ENCODE measurements at places on chromosomes 7 and 10.

GRCh38 chr10:57849691-57850357 lies 417.9 kb downstream of the IPMK start:
- DNase-seq: no peak

GRCh38 chr10:107718864-107719263 lies 554.4 kb upstream of the SORCS1 start:
- no peak for DNase-seq

DNA sequence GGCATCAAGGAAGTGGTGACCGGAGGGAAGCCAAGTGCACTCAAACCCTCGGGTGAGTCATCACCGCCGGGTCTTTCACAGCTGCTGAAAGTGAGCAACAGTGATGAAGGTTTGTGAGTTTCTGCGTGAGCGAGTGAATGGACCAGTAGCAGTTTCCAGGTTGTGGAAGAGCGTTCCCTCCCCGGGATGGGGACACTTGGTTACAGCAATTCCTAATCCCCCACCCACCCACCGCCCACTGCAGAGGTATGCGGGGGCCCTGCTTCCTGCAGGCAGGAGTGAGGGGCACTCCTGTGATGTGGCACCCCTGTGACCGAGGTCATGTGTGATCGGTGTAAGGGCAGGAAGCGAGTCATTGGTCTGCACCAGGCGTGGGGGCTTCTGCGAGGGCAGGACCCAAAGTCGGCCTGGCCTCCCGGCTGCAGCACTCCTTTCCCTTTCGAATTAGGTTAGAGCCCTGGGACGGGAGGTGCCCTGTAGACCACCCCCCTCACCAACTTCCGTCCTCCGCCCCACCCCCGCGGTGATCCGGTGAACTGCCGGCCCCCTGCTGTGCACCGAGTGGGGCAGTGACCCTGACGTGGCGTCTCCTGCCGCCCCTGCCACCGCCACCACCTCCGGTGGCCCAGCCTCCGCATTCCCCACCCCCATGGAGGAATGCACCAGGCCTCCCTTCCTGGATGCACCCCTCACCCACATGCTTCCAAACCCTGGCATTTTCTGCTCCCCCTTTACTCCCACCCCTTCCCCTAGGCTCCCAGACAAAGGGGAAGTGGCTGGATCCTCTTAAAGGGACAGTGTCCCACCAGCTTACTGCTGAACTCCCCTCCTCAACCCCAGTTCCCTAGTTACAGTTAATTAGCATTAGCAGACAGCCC lies 10.9 kb downstream of the LIMK1 start:
- DNase-seq: no peak

- no peak for DNase-seq
These were observed 331.1 kb downstream of the KIF20B start for GRCh38 chr10:90032519-90032918.

DNA sequence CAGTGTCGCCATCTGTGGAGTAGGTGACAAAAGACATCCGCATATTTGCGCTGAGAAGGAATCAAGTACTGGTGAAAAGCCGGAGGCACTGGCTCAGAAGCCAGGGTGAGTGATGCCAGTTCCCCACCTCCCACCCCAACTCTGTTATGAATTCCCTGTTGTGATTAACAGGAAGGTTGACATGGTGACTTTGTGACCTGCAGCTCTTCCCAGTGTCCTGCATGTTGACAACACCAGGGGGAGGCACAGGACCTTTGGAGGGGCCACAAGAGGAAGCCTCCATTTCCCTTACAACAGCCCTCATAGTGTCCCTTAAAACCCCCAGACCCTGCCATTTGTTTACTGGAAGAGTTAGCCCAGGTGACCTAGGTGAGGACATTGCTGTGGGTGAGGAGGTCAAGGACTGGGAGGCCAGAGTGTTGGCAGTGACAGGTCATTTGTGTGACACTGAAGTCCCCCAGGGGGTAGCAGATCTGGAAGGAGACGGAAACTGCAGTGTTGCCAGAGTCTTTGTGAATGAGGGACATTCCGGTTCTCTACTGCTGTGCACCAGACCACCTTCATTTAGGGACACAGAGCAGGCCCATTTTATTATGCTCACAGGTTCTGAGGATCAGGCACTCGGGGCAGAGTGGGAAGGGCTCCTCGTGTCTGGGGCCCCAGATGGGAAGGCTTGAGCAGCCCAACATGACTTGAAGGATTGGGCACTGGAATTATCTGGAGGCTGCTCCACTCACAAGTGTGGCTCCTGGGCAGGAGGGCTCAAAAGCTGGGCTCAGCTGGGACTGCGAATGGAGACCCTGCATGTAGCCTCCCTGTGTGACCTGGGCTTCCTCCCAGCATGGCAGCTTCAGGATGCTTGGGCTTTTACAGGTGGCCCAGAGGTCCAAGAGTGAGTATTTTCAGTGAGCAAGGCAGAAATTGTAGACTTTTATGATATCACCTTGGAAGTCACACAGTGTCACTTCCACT lies 13.0 kb upstream of the ANTXRL start:
- DNase-seq: no peak

- DNase-seq: no peak
These were observed 639.4 kb downstream of the ACTR3B start for GRCh38 chr7:153398789-153399553.

- DNase-seq: no peak
These were observed 29.1 kb downstream of the GPRIN2 start for GRCh38 chr10:46527241-46527811.

GRCh38 chr10:44696496-44696895 lies 214.6 kb upstream of the TMEM72 start:
- DNase-seq: no peak

DNA sequence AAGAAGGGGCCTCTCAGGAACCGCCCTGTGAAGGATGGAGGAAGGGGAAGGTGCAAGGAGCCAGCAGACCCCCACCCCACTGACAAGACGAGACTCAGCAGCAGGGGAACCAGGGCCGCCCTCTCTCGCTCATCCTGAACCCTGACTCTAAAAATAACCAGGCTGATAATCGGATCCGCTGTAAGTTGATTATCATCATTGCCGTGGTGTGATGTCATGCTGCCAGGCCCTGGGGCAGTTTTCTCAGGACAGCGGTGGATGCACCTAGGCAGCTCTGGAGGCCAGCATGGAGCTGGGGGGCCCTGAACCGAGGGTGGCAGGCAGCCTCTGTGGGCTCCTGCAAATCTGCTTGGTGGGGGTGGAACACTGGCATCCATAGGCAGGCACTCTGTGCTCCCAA lies 7.9 kb downstream of the RET start:
- DNase-seq: no peak

- peak; percentile 26 for DNase-seq
These were observed 19.9 kb upstream of the LMOD2 start for GRCh38 chr7:123635551-123636359.
